ENCODE measurements at places on chromosomes 6 and 20.

DNA sequence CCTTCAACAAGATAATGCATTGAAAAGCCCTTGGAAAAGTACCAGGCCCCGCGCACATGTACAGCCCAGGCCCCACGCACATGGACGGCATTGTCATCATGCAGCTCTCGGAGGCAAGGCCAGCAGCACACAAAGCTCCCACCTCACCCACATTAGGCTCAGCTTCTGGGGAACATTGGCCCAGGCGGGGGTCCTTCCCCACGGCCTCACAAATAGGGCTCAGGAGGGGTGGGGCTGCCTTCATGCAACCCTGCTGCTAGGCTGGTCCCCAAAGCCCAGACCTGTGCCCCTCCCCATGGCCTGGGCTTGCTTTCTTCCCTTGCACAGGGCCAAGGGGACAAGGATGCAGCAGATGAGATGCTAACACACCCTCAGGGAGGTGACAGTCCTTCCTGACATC, 26.7 kb downstream of the NPEPL1 start:
- DNase-seq: peak; percentile 5

GRCh38 chr6:146546443-146547043, 2.9 kb downstream of the RAB32 start:
- no peak for DNase-seq

DNA sequence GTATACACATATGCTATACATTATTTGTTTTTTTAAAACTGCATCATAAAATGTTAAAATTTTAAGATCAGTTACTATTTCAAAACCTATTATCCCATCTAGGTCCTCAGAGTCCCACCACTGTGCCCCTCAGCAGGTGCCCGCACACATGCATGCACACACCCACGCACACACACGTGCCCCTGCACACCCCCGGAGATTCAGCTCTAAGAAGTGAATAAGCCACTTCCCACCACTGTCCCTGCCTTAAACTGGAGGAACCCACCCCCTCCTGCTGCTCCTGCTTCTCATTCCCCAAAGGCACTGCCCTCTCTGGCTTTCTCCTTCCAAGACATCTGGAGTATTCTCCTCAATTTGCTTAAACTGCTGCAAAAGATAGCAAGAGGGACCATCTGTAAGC, 5.4 kb upstream of the FAM210B start:
- DNase-seq: no peak

- DNase-seq: peak; percentile 23
Observed at GRCh38 chr20:16052456-16052855, 520.8 kb downstream of the KIF16B start.

DNA sequence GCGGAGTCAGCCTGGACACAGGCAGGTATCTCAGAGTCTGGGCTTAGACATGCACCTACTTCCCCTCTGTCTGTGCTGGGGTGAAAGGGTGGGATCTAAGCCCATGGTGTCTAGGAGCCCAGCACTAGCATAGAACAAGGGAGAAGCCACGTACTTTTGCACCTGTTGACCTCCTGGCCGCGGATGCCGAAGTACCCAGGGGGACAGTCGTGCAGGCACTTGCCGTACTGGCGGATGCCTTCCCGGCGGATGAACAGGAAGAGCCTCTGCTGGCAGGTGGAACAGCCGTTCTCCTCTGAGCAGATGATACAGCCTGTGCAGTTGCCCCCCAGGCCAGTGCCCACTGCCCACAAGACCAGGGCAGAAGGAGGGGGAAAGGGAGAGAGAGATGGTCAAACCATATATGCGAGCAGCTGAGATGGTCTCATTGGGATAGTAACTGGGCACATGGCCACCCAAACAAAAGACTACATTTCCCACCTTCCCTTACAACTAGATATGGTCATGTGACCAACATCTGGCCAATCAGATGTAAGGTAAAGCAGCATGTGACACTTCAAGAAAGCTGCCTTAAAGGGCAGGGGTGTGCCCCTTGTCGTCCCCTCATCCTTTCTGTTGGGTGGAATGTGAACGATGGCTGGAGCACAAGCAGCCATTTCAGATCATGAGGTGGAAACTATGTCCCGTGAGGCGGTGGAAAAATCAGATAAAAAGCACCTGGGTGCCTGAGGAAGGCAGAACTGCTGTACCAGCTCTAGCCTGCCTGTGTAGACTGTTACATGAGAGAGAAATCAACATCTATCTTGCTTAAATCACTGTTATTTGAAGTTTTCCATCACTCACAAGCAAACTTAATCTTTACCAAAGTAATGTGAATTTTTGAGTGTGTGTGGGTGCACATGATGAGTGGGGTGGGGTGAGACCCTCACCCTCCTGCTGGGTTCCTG, 34.0 kb downstream of the RSPO4 start:
- peak; percentile 7 for DNase-seq

- DNase-seq: no peak
Observed at GRCh38 chr6:2775003-2775402, 9.8 kb downstream of the WRNIP1 start.

GRCh38 chr20:55143601-55144000, 668.2 kb downstream of the DOK5 start:
- DNase-seq: no peak

GRCh38 chr6:22250486-22250885, 46.4 kb downstream of the PRL start:
- DNase-seq: peak; percentile 1

DNA sequence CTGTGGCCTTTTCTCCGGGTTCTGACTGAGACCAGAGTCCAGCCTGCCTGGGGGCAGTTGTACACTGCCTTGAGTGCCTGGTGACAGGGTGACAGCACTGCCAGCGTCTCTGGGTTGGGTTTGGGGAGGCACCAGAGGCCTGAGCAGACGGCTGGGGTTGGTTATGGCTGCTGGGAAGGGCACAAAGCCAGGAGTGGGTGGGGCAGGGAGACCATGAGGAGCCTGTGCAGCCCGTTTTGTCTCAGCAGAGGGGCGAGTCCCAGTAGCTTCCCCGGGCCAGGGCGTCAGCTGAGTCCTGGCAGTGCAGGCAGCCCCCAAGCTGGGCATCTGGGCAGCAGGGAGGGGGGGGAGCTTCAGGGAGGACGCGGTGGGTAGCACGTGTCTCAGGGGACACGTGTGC, 15.3 kb upstream of the SULF2 start:
- DNase-seq: no peak

DNA sequence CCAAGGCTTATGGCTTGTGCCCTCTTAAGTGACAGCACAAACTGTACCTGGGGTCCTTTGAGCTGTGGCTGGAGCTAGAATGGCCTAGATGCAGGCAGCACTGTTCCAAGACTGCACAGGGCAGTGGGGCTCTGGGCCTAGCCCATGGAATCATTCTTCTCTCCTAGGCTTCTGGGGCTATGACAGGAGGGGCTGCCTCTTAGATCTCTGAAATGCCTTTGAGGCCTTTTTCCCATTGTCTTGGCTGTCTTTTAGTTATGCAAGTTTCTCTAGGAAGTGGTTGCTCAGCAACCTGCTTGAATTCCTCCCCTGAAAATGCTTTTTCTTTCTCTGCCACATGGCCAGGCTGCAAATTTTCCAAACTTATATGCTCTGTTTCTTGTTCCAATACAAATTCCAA, 183.4 kb downstream of the WDR27 start:
- no peak for DNase-seq

GRCh38 chr20:12965212-12965869, 43.4 kb upstream of the SPTLC3 start:
- no peak for DNase-seq

GRCh38 chr20:41007481-41007880, 21.1 kb upstream of the TOP1 start:
- no peak for DNase-seq

DNA sequence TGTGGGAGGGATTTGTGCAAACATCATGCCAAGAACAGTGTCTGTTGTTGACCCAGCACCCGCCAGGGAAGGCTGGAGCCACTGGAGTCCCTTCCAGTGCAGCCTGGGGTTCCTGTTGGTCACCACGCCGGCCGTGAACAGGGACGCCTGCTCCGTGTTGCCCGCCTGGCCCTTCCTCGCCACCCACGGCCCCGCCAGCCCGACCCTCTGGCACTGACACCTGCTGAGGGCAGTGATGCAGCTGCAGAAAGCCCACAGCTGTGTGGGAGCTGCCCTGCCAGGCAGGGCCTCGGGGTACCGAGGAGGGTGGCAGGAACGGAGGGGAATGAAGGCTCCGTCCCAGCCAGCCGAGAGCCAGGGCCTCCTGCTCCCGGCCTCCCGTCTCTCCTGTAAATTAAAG, 75.5 kb upstream of the SLCO4A1 start:
- DNase-seq: no peak

GRCh38 chr6:51843456-51844056, 243.9 kb downstream of the PKHD1 start:
- no peak for DNase-seq

DNA sequence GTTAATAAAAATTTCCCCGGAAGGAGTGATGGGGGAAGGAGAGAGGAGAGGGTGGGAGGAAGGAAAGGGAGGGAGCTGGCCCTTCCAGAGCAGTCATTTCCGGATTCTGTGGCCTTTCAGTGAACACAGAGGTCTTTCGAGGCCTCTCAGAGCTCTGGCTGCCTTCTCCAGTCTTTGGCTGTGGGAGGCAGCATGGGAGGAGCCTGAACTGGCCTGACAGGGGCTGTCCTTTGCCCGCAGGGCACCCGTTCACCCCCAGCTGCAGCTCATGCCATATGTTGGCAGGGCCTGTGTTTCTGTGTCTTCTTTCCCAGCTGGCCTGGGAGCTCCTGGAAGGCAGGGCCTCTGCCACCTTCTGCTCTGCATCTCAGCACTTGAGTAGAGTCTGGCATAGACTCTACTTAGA, 95.5 kb downstream of the PPP1R14C start:
- no peak for DNase-seq

- DNase-seq: no peak
Observed at GRCh38 chr6:168724669-168725570, 283.9 kb downstream of the SMOC2 start.

- no peak for DNase-seq
Observed at GRCh38 chr6:113120224-113120581, 736.9 kb upstream of the MARCKS start.

GRCh38 chr6:167968091-167968490, 29.4 kb upstream of the KIF25 start:
- DNase-seq: no peak

GRCh38 chr6:37441651-37442050, 8.6 kb downstream of the CMTR1 start:
- no peak for DNase-seq

DNA sequence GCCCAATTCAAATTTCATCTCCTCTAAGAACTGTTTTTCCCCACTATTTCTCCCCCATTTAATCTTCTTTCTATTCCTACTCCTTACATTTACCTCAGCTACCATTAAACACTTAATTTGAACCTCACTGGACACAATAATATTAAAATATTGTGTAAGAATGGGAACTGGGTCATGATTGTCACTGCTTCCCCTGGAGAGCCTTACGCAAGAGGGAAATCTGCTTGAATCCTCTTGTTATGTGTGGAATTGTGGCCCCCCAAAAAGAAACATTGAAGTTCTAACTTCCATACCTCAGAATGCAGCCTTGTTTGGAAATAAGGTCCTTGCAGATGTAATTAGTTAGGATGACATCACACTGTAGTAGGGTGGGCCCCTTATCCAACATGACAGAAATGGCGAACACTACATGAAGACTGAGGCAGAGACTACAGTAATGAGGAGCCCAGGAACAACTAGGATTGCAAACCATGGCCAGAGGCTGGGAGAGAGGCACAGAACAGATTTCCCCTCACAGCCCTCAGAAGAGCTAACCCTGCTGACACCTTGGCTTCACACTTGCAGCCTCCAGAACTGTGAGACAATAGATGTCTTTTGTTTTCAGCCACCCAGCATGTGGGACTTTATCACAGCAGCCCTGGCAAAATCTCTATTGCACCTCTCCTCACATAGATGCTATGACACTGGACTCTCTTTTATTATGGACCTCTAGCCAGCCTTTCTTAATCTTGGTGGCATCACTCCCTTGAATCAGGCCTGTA, 29.9 kb downstream of the HIVEP2 start:
- DNase-seq: no peak

GRCh38 chr6:147207837-147208754, 3.9 kb downstream of the STXBP5 start:
- DNase-seq: no peak

- no peak for DNase-seq
Observed at GRCh38 chr6:138727182-138727581, 46.4 kb upstream of the CCDC28A start.

- DNase-seq: no peak
Observed at GRCh38 chr6:21098134-21098533, 495.4 kb upstream of the SOX4 start.

GRCh38 chr20:1535420-1536175, 21.9 kb downstream of the SIRPD start:
- DNase-seq: no peak

- DNase-seq: no peak
Observed at GRCh38 chr20:59176812-59177211, 13.2 kb downstream of the ZNF831 start.

DNA sequence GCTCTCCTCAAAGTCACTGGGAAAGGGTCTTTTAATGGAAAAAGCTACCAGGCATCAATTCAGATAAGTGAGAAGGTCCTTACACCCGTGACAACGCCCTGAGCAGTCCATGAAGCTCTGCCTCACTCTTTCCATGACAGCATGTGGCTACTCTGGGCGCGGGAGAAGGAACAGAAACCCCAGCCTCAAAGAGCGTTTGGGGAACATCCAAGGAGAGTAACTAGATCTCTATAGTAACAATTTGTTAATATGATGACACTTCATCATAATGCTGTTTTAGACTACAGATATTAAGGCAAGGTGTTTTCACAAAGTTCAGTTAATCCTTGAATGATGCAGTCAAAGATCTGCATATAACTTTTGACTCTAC, 55.2 kb downstream of the KIF6 start:
- no peak for DNase-seq

GRCh38 chr6:117280922-117281321, 15.6 kb downstream of the VGLL2 start:
- no peak for DNase-seq

DNA sequence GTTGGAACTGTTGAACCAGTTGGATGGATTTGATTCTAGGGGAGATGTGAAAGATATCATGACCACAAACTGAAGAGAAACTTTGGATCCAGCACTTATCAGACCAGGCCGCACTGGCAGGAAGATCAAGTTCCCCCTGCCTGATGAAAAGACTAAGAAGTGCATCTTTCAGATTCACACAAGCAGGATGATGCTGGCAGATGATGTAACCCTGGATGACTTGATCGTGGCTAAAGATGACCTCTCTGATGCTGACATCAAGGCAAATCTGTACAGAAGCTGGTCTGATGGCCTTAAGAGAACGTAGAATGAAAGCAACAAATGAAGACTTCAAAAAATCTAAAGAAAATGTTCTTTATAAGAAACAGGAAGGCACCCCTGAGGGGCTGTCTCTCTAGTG, 72.8 kb upstream of the CDYL start:
- no peak for DNase-seq

DNA sequence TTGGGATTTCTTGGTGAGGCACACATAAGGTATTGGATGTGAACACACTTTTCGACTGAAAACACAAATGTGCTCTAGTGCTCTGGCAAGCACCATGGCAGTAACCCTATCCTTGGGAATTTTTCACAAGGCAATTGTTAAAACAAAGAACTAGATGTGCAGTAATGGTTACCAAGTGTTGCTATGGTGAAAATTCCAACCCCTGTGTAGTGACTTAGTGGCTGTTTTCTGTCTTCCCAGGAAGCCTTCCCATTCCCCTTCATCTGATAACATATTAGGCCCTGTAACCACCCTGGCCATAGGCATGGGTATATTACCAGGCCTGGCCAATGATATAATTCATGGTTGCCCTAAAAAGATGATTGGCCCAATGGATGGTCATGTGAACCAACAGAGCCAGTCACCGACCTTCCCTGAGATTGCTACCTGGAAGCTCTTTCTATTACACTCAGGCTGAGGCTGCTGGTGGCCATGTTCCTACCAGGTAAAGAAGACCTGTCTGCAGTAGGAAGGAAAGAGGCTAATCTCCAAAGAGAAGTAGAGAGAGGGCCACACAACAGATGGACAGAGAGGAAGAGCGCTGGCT, 4.1 kb downstream of the C20orf202 start:
- no peak for DNase-seq
